ENCODE measurements at places on chromosomes 12 and 14.

DNA sequence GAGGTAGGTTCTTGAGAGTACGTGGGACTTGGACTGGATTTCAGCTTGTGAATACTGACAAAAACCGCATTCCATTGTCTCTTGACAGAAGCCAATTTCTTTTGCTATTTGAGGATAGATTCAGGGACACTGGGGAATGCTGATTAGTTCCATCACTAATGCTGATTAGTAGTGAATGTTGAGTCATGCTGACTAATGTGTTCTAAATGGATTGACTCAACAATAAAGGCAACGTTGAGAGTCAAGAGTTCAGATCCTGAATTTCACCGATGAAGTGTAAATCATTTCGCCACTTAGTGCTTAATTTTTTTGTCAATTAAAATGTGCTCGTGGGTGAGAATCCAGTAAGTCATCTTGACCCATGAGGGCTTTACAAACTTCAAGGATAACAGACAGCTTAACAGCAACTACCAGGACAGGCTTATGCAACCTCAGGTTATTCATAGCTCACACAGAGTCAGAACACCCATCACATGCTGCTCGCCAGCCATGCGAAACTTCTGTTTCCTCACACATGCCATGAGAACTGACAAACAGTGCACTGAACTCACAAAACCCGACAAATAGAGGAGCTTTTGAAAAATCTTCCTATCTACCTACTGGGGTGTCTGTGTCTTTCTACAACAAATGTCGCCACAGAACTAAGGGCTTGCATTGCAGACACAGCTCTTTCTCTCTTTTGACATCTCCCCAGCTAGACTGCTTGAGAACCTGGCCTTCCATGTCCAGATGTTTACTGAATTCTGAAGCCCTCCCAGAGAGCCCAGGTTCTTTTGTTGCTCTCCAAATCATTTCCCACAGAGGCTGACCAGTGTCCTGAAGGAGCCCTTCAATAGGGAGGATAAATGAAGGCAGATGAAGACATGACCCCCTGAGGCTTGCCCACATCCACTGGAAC, 316.4 kb downstream of the ZFP36L1 start:
- DNase-seq = no peak

DNA sequence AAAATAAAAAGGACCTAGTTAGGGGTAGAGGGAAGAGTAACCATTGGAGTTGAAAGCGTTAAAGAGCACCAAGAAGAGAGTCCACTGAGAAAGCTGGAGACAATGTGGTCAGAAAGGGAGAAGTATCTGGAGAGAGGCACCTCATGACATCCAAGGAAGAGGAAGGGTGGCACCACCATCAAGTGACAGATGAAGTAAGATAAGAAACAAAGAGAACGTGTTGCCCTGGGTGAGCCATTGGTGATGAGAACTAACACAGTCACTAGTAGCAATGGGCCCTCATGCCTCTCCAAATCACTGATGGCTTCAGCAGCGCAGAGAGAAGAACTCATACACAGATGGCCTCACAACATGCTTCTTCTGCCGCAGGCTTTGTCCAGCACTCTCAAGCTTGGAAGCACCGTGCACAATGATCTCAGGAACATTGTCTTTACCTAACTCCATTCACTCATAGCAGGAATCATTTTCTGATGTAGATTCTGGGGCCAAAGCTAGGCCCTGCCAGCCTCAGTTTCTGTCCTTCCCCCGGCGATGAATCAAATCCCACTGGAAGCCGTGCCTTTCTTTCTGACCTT, 252.9 kb downstream of the DPF3 start:
- no peak for DNase-seq

GRCh38 chr12:126768517-126768916, 1498.5 kb upstream of the TMEM132C start:
- DNase-seq = no peak

DNA sequence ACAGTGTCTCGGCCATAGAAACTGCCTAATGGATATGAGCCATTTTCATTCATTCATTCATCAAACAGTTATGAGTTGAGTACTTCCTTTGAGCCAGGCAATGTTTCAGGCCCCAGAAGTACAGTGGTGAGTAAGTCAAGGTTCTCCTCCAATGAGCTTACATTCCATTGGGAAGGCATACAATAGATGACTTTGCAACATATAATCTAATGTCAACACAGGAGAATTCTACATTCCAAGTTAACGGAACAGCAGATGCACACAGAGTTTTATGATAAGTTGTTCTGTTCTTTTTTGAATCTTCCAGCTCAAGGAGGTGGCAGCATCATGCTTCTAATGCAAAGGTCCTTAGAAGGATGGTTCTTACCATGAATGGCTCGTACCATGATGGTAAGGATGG, 3.2 kb upstream of the RFC5 start:
- DNase-seq = no peak

DNA sequence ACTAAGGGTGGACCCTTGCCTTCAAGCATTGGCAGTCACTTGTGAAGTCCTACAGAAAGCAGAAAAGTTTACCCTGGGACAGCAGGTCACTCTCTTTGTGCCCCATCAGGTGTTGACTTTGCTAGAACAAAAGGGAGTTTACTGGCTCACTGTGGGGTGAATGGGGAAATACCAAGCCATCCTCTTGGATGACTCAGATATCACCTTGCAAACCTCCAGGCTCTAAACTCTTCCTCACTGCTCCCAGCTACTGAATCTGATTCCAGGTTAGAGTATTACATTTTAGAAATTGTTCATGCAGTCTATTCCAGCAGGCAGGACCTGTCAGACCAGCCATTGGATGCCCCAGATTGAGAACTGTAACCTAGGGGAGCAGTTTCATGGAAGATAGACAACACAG, 7.3 kb upstream of the EDDM3B start:
- DNase-seq = no peak

DNA sequence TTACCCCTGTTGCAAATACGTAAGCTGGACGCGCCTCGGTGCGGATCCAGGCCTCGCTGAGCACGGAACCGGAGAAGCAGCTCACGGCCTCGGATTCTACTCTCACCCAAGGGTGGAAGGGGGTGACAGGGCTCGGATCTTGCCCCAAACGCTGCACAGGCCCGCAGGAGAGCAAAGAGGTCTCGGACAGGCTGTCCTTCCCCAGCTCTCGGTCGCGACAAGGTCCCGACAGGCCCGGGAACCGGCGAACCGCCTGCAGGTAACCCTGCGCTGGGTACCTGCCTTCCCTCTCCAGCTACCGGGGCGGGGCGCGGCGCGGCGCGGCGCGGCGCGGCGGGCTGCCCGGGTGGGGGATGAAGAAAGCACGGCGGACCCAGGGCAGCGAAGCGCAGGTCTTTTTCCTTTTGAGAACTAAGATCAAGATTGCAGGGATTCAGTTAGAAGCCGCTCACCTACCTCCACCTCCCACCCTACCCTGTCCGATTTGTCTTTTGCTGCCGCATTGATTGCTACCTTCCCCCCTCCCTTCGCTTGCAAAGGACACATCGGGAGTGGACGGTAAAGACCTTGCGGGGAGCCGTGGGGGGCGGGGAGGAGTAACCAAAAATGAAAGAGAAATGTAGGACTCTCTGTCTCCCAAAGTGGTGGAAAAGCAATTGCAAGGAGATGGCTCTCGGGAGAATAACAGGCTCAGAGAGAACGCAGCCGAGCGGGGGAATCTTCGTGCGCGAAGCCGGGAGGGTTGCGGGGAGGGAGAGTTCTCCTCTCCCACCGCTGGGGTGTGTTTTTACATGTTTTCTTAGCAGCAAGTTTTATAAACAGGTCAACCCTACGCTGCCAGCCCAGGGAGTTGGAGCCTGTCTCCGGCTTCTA, 8.4 kb upstream of the TBX3 start:
- no peak for DNase-seq

GRCh38 chr12:180445-180844, 33.5 kb downstream of the SLC6A12 start:
- no peak for DNase-seq

GRCh38 chr14:86141966-86142365, 612.0 kb downstream of the FLRT2 start:
- no peak for DNase-seq

- no peak for DNase-seq
These were observed 1.4 kb downstream of the ATF1 start for GRCh38 chr12:50765095-50765911.

DNA sequence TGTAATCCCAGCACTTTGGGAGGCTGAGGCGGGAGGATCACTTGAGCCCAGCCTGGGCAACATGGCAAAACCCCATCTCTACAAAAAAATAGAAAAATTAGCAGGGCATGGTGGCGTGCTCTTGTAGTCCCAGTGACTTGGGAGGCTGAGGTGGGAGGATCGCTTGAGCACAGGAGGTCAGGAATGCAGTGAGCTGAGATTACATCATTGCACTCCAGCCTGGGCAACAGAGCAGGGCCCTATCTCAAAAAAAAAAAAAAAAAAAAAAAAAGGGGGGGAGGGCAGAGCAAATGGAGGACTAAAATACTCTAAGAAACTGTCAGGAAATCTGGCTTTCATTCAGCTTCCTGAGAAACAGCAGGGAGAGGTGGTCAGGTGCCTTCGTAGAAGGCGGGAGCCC, 31.7 kb upstream of the TSPAN9 start:
- DNase-seq = no peak

GRCh38 chr14:41154143-41154807, 452.4 kb upstream of the LRFN5 start:
- no peak for DNase-seq

GRCh38 chr12:30796891-30797371, 42.2 kb upstream of the CAPRIN2 start:
- no peak for DNase-seq

GRCh38 chr14:50961605-50962221, 17.4 kb upstream of the PYGL start:
- DNase-seq = no peak
